ENCODE measurements at places on chromosomes 2 and 18.

- DNase-seq, result no peak
Measured at GRCh38 chr2:219772103-219772635, 144.7 kb downstream of the SLC4A3 start.

- no peak for DNase-seq
Measured at GRCh38 chr18:41096504-41096903, 858.5 kb upstream of the PIK3C3 start.

GRCh38 chr2:40416486-40416885, 35.4 kb downstream of the SLC8A1 start:
- no peak for DNase-seq

DNA sequence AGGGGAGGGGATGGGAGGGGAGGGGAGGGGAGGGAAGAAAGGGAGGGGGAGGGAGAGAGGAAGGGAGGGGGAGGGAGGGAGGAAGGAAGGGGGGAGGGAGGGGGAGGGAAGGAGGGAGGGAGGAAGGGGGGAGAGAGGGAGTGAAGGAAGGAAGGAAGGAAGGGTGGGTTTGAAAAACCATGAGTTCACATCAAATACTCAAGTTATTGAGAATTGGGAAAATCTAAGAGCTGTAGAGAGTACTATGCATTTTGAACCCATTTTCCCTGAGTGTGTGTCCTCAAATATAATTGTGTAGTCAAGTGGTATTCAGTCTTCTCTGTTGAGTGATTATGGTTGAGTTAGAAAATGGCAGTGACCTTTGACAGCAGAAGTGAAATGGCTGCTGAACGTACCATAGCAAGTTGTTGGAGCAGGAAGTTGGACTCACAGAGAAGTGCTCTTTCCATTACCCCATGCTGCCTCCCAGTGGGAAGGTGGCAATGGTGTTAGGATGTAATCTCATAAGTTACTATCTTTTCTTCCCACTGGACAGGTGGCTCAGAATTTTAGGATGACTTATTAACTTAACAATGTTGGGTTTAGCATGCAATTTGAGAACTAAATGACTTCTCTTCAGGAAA, 214.6 kb downstream of the SETBP1 start:
- peak; percentile 49 for DNase-seq

All from activated CD4-positive, alpha-beta T cell treated with anti-CD3 and anti-CD28 coated beads for 48 hours (primary cell).